ENCODE measurements at places on chromosomes 7 and 10.

DNA sequence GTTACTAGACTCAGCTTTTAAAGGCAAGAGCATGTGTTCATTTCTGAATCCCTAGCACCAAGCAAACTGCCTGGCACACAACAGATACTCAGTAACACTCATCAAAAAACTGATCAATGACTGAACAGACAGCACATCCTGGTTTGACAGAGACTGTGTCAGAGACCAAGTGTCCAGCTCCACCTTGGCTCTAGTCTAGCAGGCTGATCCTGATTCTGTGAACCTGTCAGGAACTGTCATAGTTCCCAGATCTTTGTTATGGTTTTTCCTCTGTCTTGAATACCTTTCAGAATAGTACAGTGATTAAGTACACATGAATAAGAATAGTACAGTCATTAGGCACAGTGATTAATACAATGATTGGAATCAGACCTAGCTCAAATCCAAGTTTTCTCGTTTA is 53.0 kb downstream of the TPK1 start:
- no peak for DNase-seq

DNA sequence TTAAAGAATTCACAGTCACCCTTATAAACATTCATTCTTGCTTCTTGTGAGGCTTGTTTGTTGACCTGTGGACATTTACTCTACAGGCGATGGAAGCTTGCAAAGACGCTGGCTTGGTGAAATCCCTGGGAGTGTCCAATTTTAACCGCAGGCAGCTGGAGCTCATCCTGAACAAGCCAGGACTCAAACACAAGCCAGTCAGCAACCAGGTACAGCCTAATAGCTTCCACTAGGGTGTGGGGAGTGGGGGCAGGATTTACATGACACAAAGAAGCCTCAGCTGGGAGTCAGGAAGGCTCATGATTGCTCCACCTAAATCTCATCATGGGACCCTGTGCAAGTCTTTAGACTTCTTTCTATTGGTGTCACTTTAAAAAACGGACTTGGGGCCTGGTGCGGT is 29.0 kb downstream of the AKR1D1 start:
- DNase-seq = no peak

DNA sequence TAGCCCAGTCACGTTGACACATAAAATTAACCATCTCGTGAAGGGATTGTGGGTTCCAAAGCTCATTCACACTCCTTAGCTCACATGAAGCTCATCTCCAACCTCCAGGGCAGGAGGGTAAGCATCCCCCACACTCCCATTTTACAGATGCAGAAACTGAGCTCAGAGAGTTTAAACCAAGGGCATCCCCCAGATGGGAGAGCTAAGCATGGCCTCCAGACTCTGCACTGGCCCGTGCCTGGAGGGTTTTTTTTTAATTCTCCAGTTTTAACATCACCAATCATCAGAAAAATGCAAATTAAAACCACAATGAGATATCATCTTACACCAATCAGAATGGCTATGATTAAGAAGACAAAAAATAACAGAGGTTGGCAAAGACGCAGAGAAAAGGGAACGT is 53.3 kb upstream of the TCF7L2 start:
- peak; percentile 27 for DNase-seq

GRCh38 chr7:6435486-6436384 is 12.0 kb downstream of the DAGLB start:
- peak; percentile 52 for DNase-seq

- DNase-seq = no peak
Measured at GRCh38 chr7:142806022-142806356, 35.2 kb downstream of the PRSS2 start.

DNA sequence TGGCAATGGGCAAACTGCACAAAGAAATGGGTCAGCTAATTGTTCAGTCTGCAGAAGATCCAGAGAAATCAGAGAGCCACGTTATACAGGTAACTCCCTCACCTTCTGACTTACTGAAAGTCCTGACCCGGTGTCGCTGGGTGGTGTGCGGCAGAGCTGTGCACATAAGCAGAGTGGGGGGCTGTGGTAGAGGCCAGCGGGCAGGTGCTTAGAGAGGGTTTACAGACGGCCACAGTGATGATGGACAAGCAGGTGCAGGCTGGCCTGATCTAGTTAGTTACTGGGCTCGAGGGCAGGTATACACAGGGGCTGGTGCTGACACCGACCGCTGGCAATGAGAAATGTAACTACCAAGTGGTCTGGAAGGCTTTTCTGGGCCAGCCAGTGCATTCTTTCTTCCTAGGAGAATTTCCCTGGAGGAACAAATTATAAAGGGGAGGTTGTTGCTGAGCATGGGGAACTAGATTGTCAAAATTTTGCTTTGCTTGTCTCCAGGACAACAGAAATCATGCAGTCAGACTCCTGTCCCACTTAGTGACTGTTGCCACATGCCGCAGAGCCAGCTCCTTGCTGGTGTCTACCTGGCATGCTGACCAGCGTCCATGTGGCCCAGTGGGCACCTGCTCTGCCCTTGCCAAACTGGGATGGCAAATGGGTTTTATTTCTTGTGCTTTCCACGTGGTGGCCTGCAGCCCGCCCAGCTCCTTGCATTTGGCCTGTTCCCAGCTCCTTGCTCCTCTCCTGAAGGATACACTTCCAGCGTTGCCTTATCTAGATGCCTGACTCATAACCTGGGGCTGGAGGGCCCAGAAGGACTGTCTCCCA is 28.8 kb downstream of the DENND10 start:
- DNase-seq = no peak

DNA sequence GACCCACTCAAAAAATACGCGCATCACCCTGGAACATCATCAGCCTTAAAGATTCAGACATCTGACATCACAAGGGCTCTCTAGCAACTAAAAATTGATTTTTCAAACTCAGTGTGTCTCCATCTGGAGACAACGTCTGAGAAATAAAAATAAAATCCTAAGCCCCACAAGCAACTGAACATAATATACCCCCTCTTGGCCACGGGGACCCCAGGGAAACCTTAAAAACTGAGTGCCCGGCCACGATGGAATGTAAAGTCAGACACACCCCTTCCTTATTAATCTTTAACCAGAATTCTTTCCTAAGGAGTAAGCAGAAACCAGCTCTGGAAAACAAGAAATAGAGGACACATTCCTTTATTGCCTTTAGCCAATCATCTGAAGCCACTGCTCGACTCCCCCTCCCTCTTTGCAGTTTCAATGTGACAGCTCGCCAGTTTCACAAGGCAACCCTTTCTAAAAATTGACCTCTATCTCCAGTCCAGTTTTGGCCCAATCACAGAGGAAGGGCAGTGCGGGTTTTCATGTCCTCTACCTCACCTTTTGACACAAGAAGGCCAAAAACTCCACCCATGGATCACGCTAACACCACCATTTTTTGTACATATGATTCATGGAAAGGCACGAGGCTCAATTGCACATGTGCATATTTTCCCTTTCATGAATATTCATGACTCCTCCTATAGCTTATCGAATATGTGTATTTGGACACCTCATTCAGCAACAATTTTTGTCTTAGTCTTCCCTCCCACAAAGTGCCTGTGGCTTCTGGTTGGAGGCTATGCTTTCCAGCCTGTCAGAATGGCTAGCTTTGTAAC is 24.2 kb downstream of the IFIT3 start:
- no peak for DNase-seq

DNA sequence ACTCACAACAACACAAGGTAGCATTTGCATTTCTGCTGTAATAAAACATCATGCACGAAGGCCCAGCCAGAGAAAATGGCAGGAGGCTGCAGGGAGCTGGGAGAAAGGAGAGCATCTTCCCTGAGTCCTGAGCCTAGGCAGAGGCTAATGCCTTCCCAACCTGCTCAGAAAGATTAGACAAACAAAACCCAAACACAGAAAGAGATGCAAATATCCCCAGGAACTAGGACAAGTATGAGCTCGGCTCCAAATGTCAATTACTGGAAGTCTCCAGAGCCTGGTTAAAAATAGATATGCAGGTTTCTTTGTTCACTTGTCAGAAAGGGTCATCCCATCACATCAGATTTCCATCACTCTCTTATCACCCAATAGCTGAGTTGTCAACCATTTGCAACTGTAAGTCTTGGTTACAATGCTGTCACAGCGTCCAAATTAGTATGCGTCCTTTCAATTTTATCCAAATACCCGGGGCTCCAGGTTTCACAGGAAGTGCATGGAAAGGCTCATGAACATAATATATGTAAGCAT is 316.5 kb upstream of the CELF2 start:
- peak; percentile 35 for DNase-seq

GRCh38 chr10:75612904-75613684 is 181.7 kb downstream of the LRMDA start:
- DNase-seq = no peak

GRCh38 chr10:125708971-125709503 is 10.5 kb upstream of the EDRF1 start:
- no peak for DNase-seq

GRCh38 chr10:111725050-111725449 is 458.5 kb downstream of the GPAM start:
- no peak for DNase-seq

GRCh38 chr7:66399566-66399965 is 194.4 kb downstream of the TPST1 start:
- no peak for DNase-seq

DNA sequence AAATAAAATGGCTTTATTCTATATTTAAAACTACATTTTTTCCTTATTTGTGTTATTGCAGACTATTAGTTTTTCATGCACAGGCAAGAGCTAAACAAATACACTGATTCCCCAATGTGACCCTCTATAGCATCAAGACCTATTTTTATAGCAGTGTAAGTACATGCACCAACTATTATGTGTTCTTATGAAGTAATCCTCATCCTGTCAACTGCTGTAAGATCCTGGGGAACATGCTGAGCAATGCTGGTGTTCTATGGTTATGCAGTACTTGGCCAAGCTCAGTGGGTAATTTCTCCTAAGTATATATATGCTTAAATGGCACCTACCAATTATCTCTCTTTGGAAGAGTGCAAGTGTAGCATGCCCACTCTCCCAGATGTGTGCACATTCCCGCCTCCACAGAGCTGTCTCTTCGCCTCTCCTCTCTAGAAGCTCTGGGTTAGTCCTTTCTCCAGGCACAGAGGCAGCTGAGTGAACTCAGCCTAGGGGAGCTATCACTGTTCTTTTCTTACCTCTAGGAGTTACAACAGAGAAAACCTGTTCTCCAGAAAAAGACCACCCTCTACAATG is 428.8 kb downstream of the KCNMA1 start:
- no peak for DNase-seq

All from NCI-H526 (cell line).